Fibroblast of skin of abdomen (primary cell): ENCODE measurements at places on chromosomes 6 and 20.

GRCh38 chr6:170441316-170441715 is 111.8 kb downstream of the PSMB1 start:
- DNase-seq = no peak

- no peak for DNase-seq
Observed at GRCh38 chr6:9938801-9939200, 476.1 kb downstream of the TFAP2A start.

- no peak for DNase-seq
Observed at GRCh38 chr6:3286641-3287171, 28.0 kb downstream of the PSMG4 start.

GRCh38 chr6:138996524-138996923 is 8.5 kb upstream of the REPS1 start:
- no peak for DNase-seq

DNA sequence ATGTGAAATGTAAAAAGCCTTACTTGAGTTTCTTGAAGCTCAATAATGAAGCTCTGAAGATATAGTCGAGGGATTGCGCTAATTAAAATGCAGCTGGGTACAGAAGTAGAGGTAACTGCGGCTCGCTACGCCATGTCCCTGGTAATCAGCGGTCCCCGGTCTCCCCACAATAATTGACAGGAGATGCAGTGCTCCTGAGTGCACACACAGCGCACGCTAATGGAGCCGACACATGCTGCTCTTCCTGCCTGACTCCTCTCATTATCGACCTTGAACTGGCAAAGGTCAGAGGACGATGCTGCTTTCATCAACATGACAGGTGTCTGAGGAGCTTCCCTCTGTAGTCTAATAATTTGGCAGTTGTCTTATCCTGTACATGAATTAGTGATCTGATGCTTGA is 365.9 kb downstream of the RNF144B start:
- no peak for DNase-seq

- peak; percentile 86 for DNase-seq
Observed at GRCh38 chr6:45702849-45703739, 312.6 kb downstream of the CLIC5 start.

DNA sequence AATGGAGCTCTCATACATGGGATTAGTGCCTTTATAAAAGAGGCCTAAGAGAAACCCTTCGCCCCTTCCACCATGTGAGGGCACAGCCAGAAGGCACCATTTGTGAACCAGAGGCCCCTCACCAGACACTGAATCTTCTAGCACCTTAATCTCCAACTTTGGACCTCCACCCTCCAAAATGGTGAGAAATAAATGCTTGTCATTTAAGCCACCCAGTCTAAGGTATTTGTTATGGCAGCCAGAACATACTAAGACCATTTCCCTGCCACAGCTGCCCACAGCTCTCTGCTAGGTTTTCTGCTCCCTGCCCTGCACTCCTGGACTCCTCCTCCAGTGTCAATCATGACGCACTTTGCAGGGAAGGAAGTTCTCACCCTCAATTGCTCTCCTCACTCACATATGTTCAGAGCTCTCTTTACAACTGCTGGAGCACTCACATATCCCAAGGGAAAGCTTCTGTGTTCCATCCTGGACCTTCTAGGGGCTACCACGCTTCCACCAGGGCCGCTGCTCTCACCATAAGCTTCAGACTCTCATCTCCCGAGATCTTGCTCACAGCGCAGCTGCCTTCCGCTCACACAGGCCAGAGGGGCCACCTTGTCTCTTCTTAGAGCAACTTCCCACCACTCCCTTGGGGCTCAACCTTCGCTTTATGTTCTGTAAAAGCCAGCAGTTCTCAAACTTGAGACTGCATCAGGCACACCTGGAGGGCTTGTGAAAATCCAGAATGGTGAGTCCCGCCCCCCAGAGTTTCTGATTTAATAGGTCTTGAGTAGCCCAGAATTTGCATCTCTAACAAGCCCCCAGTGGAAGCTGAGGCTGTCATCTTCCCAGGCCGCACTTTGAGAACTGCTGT is 1.6 kb upstream of the LY86 start:
- DNase-seq = no peak

DNA sequence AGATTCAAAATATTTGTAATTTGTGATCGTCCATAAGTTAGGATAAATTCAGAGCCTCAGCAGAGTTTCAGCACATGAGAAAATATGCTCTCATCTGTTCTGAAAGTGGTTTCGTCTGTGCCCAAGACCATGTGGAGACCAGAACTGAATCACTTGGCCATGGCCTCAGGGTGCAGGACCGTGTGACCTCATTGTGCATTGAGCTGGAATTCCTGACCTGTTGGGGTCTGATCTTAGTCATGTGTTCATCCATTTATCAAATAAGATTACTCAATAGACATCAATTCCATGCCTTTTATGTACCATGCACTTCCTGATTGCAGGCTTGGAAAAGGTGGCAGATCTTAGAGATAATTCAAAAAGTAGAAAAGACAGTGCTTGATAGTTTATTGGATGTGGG is 680.5 kb downstream of the QKI start:
- no peak for DNase-seq

- DNase-seq = no peak
Observed at GRCh38 chr6:108665495-108666196, 104.9 kb downstream of the FOXO3 start.

- no peak for DNase-seq
Observed at GRCh38 chr6:53417141-53417540, 68.4 kb upstream of the ELOVL5 start.
